ENCODE measurements at places on chromosomes 7 and 10.

GRCh38 chr7:134649226-134649775, 2.6 kb downstream of the BPGM start:
- DNase-seq: no peak

DNA sequence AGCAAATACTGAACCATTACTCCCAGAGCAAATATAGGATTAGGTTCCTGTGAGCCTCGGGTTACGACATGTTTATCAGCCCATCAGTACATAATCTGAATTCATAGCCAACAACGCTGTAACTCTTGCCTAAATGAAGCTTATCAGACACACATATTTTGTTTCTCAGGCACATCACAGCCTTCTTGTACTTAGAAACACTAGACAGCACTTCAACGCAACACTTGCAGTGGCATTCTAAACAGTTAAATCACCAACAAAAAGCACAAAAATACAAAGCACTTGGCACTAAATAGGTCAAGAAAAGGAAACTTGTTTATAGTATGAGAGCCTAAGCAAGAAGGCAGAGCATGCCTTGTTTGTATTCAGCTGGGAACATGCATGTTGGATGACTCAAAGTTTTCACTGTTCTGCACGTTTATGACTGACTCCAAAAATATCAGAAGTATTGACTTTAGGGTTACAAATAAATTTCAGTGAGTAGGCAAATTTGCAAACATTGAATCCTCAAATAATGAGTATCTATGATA, 75.0 kb downstream of the VPS50 start:
- no peak for DNase-seq

GRCh38 chr10:71747039-71747531, 26.2 kb downstream of the VSIR start:
- DNase-seq: no peak

- DNase-seq: no peak
Observed at GRCh38 chr7:77903597-77903996, 105.0 kb downstream of the PHTF2 start.

GRCh38 chr10:79384773-79385391, 37.6 kb downstream of the PPIF start:
- DNase-seq: no peak

DNA sequence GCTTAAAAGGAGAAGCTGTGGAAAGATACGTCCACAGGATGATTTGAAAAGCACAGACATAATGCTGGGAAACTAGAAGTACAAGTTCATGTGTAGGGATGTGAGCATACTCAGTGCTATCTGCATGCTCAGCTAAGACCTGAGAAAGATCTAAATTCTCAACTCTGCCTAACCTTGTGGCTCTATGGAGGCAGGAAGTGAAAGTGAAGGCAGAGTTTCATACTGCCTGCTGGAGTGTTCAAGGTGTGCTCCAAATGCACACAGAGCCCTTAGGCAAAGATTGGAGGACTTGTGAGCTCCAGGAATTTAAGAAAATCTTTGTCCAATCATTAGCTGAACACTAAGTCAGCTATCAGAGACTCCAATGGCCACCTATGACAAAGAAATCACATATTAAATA, 190.9 kb downstream of the RNLS start:
- DNase-seq: no peak

DNA sequence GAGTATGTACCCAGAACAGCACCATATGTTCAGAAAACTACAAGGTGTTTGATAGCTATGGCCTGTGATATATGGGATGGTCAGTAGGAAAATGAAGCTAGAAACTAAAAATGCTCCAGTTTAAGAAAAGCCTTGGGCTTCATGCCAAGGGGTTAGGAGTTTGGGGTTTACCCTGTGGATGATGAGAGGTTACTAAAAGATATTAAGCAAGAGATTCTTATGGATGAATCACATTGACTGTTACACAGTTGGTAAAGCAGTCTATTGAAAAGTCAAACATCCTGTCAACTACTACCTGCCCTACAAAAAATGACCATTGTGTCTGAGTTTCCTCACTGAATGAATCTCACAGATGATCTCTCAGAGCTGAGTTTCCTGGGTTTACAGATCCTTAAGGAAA, 166.2 kb upstream of the INHBA start:
- DNase-seq: no peak
